Stimulated activated CD4-positive, alpha-beta T cell treated with anti-CD3 and anti-CD28 coated beads, Interleukin-2, amount 100 ng/mL, for 4 hours (primary cell): ENCODE measurements at places on chromosomes 7 and 10.

- DNase-seq, result no peak
Measured at GRCh38 chr10:44308935-44309334, 76.0 kb downstream of the CXCL12 start.

GRCh38 chr7:662576-662975 is 63.9 kb upstream of the DNAAF5 start:
- DNase-seq, result no peak

GRCh38 chr7:111827863-111828504 is 265.7 kb upstream of the IMMP2L start:
- DNase-seq, result no peak

DNA sequence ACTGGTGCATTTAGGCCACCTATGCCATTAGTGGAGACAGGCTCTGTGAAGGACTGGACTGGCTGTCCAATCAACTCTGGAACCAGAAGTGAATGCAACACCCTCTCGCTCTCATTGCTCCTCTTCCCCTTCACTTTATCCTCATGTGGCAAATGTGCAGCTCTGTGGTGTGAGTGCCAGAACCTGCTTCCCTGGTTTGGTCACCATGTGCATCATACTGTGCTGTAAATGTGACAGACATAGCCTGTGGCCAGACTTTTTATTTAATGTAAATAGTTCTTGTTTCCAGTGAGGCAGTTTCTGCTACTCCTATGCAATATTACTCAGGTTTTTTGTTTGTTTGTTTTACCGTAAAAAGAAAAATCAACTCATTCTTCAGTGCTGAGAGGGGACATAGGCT is 73.0 kb upstream of the PPP1R9A start:
- no peak for DNase-seq
